Hematopoietic multipotent progenitor cell treated with erythropoietin and hydrocortisone succinate and interleukin-3 and kit ligand, for 4 days (in vitro differentiated cells): ENCODE measurements at places on chromosomes 11 and 22.

- DNase-seq: no peak
These were observed 50.5 kb downstream of the SWAP70 start for GRCh38 chr11:9714272-9714940.

GRCh38 chr11:129951201-129951865, 51.3 kb downstream of the PRDM10 start:
- DNase-seq: peak; percentile 38

DNA sequence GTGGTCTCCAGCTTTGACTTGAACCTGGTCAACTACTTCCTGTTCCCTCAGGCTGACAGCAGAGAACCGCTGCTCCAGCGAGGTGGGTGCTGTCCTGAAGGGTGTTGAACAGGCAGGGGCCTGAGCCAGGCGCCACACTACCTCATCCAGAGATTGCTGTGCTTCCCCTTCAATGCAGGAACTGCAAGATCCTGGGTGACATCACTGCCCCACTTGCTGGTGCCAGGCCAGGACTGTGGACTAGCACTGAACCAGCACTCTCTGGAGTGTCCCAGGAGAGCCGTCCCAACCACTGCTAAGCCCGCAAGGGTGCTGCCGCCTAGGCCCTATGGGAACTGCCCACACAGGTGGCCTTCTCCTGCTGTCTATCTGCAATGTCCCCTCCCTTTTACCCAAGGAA, 51.7 kb downstream of the GAB4 start:
- no peak for DNase-seq

GRCh38 chr11:10392095-10393079, 62.7 kb upstream of the AMPD3 start:
- DNase-seq: no peak

- DNase-seq: no peak
These were observed 19.0 kb downstream of the RNF214 start for GRCh38 chr11:117251506-117251905.

GRCh38 chr11:84247926-84248325, 961.8 kb upstream of the CCDC90B start:
- DNase-seq: no peak

DNA sequence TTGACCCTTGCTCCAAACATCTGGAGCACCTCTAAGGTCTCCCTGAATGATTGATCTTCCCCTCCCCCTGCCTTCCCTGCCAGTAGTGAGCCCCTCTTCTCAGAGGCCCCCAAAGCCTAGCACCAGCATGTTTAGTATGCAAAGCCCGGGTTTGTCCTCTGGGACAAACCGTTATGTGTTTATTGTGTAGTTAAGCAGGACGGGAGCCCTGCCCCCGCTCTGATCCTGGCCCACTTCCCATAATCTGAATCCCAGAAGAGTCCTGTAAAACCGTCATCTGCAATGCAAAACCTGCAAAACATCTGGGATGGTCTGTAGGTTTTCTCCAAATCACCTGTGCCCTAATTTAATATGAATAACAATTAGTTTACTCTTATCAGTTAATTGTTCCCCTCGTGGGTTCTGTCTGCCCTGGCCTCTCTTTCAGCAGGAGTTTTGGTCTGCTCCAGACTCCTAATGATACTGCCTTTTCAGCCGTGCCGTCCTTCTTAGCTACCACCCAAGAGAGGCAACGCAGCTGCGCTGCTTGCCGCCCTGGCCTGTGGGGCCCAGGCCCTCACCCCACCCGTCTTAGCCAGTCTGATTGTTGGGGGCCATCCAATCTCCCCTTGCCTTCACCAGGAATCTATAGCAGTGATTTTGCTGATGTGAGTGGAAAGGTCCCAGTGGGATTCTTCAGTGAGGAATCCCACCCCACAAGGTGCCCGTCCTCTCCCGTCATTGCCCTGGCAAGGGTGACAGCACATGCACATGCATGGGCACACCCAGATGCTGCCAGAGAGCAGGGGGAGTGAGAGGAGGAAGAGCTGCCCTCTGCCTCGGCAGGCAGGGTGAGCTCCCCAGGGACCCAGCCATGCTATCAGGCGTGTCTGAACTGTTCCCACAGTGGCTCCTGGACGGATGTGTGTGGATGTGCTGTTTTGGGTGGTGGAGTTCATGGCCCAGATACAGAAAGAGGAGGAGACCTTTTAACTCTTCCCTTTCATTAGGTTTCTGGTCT, 3.0 kb upstream of the B3GAT1 start:
- DNase-seq: no peak

GRCh38 chr11:1404461-1405185, 14.9 kb downstream of the BRSK2 start:
- no peak for DNase-seq

- no peak for DNase-seq
These were observed 826.3 kb downstream of the DLG2 start for GRCh38 chr11:84800755-84801346.

GRCh38 chr22:37745548-37746365, 48.9 kb downstream of the TRIOBP start:
- peak; percentile 96 for DNase-seq

GRCh38 chr22:27775758-27776649, 25.6 kb downstream of the MN1 start:
- peak; percentile 44 for DNase-seq

- no peak for DNase-seq
These were observed 104.6 kb downstream of the KCNQ1OT1 start for GRCh38 chr11:2595204-2595603.

- DNase-seq: peak; percentile 55
These were observed 90.1 kb downstream of the PDHX start for GRCh38 chr11:35006389-35007128.

DNA sequence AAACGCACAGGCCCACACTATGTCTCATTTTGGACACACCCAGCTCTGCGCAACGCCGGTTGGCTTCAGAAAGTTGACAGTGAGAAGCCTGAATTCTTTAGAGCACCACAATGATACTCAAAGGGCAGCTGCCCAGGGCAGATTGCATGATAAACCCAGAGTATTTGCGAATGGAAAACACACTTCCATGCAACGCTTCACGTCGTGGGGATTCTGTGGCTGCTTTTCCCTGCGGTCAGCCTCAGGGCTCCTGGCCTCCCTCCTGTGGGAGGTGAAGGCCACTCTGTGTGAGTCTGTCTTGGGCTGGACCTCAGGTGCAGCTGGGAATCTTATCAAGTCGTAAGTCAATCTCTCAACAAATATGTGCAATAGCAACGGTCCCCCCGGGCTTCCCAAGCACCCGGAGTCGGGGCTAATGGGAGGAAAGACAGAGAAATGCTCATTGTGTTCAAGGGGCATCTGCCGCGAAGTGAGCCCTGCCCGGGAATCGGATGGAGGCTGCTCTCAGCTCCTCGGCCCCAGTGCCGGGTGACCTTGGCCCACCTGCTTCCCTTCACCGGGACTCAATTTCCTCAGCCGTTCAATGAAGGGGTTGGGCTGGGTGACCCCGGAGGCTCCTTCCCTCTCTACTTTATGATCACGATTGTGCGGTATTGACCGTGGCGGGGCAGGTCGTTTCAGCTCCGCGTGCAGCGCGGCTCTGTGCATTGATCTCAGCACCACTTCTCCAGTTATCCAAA, 623.6 kb downstream of the BRD1 start:
- DNase-seq: no peak

DNA sequence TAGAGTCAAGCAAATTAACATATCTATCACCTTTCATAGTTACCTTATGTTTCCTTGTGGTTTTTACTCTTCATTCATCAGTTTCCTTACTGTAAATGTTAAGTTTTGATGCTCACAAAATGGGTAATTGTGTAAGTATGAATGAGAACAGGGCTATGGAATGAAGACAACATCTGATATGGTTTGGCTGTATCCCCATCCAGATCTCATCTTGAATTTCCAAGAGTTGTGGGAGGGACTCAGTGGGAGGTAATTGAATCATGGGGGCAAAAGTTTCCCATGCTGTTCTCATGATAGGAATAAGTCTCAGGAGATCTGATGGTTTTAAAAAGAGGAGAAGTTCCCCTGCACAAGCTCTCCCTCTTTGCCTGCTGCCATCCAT, 107.6 kb downstream of the CCDC34 start:
- no peak for DNase-seq

- DNase-seq: peak; percentile 70
These were observed 13.2 kb downstream of the EHF start for GRCh38 chr11:34633990-34634693.

GRCh38 chr11:33065445-33066178, 26.2 kb downstream of the TCP11L1 start:
- peak; percentile 89 for DNase-seq

GRCh38 chr11:116548256-116548655, 224.5 kb downstream of the BUD13 start:
- DNase-seq: no peak

DNA sequence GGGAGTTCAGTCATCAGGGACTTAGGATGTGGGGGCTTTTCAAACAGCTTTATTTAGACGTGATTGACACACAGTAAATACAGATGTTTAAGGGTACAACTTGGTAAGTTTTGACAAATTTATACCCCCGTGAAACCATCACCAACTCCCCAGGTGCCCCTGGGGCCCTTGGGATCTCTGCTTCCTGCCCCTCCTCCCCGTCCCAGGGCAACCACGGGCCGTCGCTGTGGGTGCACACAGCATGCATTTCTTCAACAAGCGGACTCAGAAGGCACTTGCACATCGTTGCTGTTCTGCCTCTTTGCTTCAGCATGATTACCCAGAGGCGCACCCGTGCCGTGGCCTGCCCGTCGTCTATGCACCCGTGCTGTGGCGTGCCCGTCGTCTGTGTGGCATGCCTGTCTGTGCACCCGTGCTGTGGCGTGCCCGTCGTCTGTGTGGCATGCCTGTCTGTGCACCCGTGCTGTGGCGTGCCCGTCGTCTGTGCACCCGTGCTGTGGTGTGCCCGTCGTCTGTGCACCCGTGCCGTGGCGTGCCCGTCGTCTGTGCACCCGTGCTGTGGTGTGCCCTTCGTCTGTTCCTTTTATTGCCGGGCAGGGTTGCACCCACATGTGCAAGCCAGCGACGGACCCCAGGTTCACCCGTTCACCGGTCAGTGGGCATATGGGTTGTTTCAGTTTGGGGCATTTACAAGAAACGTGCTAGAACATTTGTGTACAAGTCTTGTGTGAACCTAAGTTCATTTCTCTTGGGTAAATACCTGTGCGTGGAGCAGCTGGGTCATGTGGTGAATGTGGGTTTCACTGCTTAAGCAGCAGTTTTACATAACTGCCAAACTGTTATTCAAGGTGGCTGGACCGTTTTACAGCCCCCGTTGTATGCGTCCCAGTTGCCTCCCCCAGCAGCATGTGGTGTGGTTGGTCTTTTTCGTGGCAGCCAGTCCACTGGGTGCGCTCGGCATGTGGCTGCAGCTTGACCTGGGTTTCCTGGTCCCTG, 8.3 kb downstream of the CD81 start:
- no peak for DNase-seq

GRCh38 chr11:87473174-87473573, 435.4 kb downstream of the TMEM135 start:
- DNase-seq: no peak

DNA sequence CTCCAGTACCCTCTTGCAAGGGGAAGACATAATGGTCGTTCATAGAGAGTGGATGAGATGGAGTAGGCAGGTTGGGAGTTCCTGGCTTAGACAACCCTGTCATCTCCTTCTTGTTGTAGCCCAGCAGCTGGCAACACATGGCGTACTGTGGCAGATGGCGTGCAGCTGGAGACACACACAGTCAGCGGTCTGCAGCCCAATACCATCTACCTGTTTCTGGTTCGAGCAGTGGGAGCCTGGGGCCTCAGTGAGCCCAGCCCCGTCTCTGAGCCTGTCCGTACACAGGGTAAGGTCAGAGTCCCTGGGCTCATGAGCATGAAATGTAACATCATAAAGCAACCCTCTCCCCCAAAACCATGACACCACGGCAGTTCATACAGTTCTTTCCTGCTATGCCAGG, 8.7 kb downstream of the ROBO3 start:
- DNase-seq: no peak

DNA sequence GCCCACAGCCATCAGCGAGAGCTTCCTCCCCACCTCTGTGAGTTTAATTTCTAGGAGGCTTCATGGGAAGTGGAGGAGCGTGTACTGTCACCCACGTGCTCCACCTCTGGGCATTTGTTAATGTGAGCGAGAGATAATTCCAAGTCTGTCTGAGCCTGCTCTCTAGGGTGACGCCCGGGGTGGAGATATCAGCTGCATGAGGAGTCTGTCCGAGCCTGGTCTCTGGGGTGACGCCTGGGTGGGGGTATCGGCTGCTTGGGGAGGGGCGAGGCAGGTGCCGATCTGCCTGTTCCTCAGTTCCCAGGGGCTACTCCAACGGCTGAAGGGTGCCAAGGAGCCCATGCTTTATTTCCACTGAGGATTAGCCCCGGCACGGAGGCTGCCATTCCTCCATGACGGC, 735.0 kb downstream of the BRD1 start:
- peak; percentile 4 for DNase-seq

- no peak for DNase-seq
These were observed 5.3 kb downstream of the RIN1 start for GRCh38 chr11:66330931-66331330.

- no peak for DNase-seq
These were observed 12.3 kb downstream of the TCF20 start for GRCh38 chr22:42258126-42258525.

- DNase-seq: peak; percentile 74
These were observed 18.8 kb downstream of the P2RY2 start for GRCh38 chr11:73236854-73237253.

- no peak for DNase-seq
These were observed 120.5 kb downstream of the SHANK2 start for GRCh38 chr11:71131861-71132260.

DNA sequence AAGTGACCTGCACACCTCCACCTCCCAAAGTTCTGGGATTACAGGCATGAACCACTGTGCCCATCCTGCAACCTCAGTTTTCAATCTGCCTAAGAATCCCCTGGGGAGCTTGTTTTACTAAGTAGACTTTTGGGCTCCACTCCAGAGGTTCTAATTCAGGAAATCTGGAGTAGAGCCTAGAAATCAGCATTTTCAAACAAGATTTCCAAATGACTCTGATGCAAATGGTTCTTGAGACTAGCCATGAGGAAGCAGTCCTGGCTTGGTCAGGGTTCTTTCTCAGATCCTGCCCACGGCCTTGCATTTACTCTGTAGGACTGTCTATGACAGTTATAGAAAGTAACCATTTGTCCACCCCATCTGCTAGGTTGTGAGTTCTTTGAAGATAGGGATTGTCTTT, 1.6 kb upstream of the KCNE3 start:
- no peak for DNase-seq

DNA sequence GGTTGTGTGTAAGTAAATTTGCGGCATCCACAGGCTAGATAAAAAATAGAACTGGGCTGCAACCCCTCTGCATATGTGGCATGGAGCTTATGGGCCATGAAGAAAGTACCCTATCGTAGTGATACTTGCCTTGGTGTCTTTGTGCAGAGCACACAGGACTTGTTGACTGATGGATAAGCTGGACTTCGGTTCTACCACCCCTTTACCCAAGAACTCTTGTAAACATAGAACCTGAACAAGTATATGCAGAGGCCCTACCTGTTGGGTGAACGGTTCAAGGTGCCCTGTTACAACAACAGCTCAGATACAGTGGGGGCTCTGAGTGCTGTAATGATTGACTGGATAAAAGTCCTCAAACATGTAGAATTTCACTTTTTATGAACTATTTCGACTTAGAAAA, 3.0 kb upstream of the LGR4 start:
- DNase-seq: no peak

GRCh38 chr11:47711816-47712215, 3.4 kb downstream of the AGBL2 start:
- no peak for DNase-seq
